Calu3 (cell line): ENCODE measurements at places on chromosomes 11 and 22.

DNA sequence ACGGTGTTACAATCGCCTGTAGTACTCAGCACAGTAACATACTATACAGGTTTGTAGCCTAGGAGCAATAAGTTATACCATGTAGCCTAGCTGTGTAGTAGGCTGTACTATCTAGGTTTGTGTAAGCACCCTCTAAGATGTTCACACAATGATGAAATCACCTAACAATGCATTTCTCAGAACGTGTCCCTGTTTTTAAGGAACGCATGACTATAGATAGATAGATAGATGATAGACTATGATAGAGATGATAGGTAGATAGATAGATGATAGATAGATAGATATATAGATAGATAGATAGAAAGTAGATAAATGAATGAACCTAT lies 203.9 kb downstream of the FAM76B start:
- DNase-seq: no peak

DNA sequence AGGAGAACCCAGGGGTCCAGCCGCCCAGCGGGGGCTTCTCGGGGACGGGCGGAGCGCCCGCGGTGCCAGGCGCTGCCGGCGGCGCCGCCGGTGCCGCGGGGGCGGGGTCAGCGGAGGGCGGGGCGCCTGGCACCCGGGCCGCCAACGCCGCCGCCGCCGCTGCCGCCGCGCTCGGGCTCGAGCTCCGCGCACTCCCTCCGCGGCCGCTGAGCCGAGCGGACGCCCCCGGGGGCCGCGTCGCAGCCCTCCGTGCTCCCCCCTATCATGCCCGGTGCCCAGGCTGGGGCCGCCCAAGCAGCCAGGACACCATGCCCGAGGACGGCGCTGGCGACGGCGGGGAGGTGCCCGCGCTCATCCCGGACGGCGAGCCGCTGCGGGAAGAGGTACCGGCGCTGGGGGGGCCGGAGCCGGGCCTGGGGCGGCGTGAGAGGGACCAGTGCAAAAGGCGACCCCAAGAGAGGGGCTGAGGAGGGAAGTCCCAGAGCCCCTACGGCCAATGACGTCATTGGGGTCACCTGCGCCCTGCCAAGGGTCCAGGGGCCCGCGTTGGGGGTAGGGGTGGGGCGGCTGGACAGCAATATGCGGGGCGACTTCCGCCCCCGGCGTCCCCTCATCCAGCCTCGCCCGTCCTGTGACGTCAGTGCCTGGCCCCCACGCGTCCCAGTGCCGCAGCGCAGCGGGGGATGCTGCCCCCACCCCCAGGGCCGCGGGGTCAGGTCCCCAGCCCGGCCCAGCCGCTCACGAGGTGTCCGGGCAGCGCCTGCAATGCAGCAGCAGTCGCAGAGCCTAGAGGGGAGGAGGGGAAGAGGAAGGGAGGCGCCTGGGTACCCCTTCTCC lies at the start of gene TMEM151A:
TMEM151A (plus strand) TSS at position 189 of the 837 bp plus-strand sequence; CDS start at position 309, 120 bp downstream.
- peak; percentile 53 for DNase-seq

- DNase-seq: peak; percentile 72
Observed at GRCh38 chr22:22666307-22667091, 22.1 kb downstream of the GGTLC2 start.

DNA sequence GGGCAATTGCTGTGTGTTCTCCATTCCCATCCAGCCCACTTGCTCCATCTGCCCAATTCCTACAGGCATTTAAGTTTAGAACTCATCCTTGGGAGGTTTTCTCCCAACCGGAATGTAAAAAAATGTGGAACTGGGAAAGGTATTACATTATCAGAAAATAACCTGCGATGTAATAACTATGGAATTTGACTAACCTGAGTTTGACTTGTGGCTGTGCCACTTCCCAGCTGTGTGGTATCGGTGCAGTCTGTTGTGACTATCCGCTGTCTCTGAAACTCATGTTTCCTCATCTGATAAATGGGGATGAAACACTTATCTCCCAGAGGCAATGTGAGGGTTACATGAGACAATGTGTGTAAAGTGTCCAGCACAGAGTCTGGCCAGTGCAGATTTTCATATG lies 77.6 kb downstream of the TENM4 start:
- DNase-seq: no peak

DNA sequence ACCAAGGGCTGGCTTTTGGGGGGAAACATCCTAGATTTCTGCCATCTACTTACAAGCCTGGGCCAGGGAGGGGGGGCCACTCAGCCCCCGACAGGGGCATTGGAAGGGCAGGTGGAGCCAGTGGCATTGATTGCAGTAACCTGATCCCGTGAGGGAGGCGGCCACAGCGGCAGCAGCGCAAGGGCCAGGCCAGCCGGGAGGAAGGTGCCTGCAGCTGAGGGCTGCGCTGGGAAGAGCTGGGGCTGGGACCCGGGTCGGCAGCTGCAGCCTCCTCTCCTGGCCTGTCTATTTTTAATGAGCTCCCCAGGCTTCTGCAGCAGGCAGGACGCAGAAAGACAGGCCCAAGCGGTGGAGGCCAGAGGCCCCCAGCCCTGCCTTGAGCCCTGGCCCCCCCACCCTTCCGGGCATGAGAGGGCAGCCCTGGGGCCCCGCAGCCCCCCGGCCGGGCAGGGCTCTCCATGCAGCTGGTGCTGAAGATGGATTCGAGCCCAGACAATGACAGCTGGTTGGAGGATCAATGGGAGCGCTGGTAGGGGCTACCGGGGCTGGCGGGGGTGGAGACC lies 10.6 kb downstream of the FREY1 start:
- peak; percentile 68 for DNase-seq

DNA sequence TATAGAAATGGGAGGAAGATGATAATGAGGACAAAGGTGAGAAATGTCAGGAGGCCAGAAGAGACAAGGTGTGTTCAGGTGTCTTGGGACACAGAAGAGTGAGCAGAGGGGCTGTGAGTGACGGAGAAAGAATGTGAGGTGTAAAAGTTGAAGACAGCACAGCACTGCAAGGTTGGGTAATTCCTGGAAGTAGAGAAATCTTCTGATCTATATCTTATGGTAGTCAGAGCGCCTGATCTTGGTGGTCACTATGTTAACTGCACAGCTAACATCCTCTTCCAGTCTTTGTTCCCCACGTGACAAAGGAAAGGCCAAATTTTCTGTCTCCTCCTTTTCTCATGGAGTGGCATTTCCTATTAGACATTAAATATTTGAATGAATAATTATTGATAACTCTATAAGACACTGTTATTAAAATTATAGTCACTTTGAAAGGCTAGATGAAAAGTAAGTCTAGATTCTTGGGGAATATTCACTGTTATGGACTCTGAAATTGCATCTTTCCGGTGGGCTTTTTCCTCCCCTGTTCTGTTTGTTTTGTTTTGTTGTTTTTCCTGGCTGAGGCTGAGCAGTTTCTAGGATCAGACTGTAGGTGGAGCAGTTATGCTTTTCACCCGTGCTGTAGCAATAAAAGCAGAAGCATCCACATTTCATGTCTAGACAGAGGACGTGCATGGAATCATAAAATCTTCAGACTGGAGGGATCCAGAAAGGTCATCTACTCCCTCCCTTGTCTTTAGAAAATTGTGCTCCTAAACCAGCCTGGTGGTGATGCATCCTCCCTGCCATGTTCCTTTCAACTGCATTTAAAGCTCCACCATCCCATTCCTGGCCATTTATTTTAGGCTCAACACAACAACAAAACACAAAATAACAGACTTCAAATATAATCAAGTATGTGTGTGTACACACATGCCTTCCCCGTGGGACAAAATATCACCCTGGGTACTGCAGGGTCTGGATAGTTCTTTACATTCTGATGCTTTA lies 26.6 kb downstream of the SC5D start:
- DNase-seq: peak; percentile 5

- no peak for DNase-seq
Observed at GRCh38 chr11:111095327-111095726, 150.2 kb upstream of the POU2AF2 start.

GRCh38 chr11:57424137-57424791 lies 2.7 kb downstream of the SLC43A3 start:
- no peak for DNase-seq

DNA sequence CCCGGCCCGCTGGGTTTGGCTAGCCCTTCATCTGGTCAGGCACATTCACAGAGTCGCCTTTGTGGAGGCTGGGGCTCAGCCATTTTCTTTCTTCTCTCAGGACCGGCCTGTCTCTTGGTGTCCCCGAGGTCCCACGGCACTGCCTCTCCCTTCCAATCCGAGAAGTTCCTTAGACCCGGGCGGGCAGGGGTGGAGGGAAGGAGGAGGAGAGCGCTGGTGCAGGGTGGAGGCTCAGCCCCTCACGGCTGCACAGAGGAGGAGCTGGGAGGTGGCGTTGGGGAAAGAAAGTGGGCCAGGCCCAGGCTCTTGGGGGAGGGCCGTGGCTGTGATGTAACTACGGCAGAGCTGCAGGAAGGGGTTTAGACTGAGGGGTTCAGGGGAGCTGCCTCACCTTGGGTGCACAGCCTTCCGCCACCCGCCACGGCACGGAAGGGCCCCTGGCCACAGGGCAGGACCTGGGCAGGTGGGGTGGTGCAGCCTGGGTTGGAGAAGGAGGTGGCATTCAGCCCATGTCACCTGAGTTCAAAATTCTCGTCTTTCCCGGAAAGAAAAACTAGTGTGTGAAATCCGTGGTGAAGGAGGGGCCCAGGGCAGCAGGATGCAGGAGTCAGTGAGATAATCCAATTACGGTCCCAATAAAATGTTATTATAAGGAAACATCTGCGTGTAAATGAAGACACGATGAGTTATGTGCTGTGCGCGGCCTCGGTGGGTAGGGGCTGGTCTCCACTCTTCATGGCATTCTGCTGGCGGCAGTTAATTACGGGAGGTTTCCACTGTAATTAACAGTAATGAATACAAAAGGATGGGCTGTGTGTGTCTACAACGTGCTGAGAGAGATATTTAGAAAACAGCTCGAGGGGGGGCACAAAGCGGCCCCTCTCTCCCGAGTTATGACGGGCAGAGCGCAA lies 1.7 kb downstream of the BRSK2 start:
- DNase-seq: no peak

- no peak for DNase-seq
Observed at GRCh38 chr22:35634943-35635540, 13.2 kb upstream of the APOL6 start.

DNA sequence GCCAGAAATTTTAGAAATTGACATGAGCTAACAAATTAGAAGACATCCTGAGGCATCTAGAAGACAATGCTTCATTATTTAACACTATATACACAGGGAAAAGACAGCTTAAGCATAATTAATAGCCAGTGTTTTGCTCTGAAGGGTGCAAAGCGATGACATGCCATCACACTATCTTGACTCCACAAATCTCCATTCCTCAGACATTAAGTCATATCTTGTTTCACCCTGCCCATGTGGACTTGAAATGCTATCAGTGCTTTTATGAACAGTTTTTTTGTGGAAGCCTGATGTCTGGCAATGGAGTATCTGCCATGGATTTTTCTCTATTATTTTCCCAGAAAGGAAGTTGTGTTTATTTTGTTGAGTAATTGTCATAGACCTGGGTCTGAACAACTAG lies 2.3 kb downstream of the CARD18 start:
- DNase-seq: no peak

GRCh38 chr11:1088927-1089737 lies 14.5 kb downstream of the MUC2 start:
- DNase-seq: no peak

GRCh38 chr11:30465192-30465591 lies 121.0 kb downstream of the MPPED2 start:
- no peak for DNase-seq

GRCh38 chr11:103395612-103396011 lies 286.4 kb downstream of the DYNC2H1 start:
- DNase-seq: no peak

DNA sequence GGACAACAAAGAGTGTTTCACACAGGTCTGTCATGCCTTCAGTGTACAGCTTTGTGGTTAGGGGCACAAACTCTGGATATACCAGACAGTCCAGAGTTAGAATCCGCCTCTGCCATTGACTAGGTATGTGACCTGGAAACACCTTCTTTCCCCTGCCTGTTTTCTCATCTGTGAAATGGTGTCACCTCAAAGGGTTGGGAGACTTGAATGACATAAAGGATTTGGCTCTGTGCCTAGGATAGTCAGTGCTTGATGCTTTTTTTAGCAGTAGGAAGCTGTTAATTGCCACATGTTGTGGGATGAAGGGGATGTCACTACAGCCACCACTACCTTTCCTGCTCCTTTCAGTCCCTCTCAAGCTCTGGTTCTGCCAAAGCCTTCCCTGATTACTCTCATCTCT lies 17.4 kb upstream of the LRRC55 start:
- DNase-seq: no peak

- no peak for DNase-seq
Observed at GRCh38 chr11:27864611-27865010, 164.4 kb upstream of the BDNF start.

DNA sequence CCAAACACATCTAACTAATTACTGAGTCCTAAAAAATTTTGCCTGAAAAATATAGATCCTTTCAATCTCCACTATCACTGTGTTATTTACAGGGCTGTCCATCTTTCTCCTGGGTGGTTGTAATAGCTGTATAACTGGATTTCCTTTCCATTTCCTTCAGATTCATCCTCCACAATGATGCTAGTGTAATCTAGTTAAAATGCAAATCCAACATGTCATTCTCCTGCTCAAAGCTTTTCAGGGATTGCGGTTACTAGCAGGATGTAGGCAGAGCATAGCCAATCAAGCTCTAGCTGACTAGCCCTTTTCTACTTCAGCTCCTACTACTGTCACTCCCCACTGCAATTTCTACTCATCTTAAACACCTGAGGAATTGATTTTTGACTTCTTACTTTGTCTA lies 283.0 kb downstream of the RAB38 start:
- no peak for DNase-seq

- DNase-seq: no peak
Observed at GRCh38 chr11:111391328-111392124, 12.5 kb upstream of the POU2AF1 start.

DNA sequence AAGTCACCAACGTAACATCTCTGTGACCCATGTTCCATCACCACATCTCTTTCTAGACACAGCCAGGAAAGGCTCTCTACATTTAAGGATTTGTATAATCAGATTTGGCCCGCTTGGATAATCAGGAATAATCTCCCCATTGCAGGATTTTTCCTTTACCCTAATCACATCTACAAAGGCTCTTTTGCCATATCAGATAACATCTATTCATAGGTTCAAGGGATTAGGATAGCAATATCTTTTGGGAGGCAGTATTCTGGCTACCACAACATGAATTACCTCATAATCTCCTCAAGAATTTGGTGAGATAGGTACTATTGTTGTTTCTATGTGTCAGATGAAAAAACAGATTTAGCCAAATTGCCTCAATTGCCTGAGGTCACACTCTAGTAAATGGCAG lies 142.8 kb upstream of the UBASH3B start:
- no peak for DNase-seq
